ENCODE measurements at places on chromosomes 11 and 22. TPM values are rescaled to one million over a fixed set of nuclear protein-coding genes. Genes with fewer than 3 reads are reported as not detected.

RAB36 gene
- total RNA-seq = 0.46 TPM

KCNJ1 gene
- total RNA-seq = not detected

RHOD gene
- total RNA-seq = not detected

DPAGT1 gene
- 21.7 TPM for total RNA-seq

KCNJ11 gene
- total RNA-seq = 0.63 TPM

- DNase-seq = no peak
These were observed 1945.3 kb upstream of the RAG2 start for GRCh38 chr11:38543311-38543710.

DNA sequence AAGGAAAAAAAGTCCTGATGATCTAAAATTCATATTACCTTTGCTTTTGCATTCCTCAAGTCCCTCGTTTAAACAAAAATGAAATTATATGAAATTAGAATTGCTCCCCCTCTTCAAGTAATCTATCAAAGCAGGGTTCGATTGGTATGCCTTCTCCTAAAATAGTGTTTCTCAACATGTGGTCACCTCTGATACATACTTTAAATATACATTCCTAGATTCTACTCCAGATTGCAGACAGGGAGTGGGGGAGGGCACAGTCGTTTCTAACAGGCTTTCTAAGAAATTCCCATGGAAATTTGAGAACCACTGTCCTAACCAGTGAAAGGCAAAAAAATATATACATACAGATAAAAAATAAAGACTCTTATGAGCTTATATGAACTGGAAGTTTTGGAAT lies 22.6 kb upstream of the IRAG1 start:
- DNase-seq = no peak

GRCh38 chr11:17164361-17165246 lies 43.2 kb downstream of the PIK3C2A start:
- DNase-seq = no peak

FAM168A gene
- total RNA-seq = 23.6 TPM

All from T-cell (primary cell).